ENCODE measurements at places on chromosomes 16 and 17. TPM values are rescaled to one million over a fixed set of nuclear protein-coding genes. Genes with fewer than 3 reads are reported as not detected.

CXCL16 gene
- 11.2 TPM for total RNA-seq

AXIN2 gene
- 5.1 TPM for total RNA-seq

PABPN1L gene
- not detected for total RNA-seq

STH gene
- not detected for total RNA-seq

TEX19 gene
- under 0.01 TPM for total RNA-seq

ALOX15 gene
- total RNA-seq = not detected

G6PC1 gene
- not detected for total RNA-seq

TPSG1 gene
- not detected for total RNA-seq

MRM1 gene
- 2.7 TPM for total RNA-seq

NT5M gene
- 1.2 TPM for total RNA-seq

NOG gene
- 1.2 TPM for total RNA-seq

GFAP gene
- total RNA-seq = under 0.01 TPM

RRAD gene
- total RNA-seq = 3.2 TPM

DNA sequence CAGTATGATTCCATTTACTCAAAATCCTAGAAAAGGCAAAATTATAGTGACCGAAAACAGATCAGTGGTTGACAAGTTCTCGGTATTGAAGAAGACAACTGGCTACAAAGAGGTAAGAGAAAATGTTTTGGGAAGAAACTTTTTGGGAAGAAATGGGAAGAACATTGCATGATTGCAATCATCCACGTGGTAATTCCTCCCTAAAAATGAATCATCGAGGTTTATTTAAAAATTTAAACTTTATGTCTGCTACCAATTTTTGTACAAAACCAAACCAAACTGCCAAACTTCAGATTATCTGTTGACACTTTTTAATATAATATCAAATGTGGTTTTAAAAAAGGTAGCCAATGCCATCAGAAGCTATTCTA, 8.1 kb downstream of the SMURF2 start:
- DNase-seq = no peak

- DNase-seq = no peak
Measured at GRCh38 chr17:1803280-1803679, 26.4 kb downstream of the SMYD4 start.

- DNase-seq = peak; percentile 97
Measured at GRCh38 chr17:42182927-42183734, 2.1 kb downstream of the HCRT start.

DNA sequence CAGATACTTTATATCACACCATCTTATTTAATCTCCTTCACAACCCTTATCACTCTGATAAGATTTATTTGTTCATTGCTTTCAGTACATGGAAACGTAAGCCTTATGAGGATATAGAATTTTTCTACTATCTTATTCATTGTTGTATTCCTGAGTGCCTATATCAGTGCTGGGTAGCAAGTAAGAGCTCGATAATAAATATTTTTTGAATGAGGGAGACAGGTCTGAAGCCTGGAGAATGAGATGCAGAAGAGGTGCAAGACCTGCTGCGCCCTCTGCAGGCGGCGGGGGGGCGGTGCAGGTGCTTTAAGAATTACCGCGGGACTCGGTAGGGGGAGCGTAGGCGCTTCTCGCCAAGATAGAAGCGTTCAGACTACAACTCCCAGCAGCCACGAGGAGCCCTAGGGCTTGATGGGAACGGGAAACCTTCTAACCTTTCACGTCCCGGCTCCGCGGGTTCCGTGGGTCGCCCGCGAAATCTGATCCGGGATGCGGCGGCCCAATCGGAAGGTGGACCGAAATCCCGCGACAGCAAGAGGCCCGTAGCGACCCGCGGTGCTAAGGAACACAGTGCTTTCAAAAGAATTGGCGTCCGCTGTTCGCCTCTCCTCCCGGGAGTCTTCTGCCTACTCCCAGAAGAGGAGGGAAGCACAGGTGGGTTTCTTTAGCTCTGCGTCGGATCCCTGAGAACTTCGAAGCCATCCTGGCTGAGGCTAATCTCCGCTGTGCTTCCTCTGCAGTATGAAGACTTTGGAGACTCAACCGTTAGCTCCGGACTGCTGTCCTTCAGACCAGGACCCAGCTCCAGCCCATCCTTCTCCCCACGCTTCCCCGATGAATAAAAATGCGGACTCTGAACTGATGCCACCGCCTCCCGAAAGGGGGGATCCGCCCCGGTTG, at the start of gene WRAP53:
Gene WRAP53, plus strand, starts transcription at position 570 of the 900 bp plus-strand sequence. Its CDS starts 172 bp downstream, at position 742.
- peak; percentile 97 for DNase-seq

GRCh38 chr17:83053739-83054451, 25.5 kb upstream of the METRNL start:
- peak; percentile 51 for DNase-seq

- no peak for DNase-seq
Measured at GRCh38 chr17:9268546-9268945, 247.2 kb downstream of the NTN1 start.

- peak; percentile 83 for DNase-seq
Measured at GRCh38 chr17:20063665-20064648, 54.8 kb downstream of the SPECC1 start.

DNA sequence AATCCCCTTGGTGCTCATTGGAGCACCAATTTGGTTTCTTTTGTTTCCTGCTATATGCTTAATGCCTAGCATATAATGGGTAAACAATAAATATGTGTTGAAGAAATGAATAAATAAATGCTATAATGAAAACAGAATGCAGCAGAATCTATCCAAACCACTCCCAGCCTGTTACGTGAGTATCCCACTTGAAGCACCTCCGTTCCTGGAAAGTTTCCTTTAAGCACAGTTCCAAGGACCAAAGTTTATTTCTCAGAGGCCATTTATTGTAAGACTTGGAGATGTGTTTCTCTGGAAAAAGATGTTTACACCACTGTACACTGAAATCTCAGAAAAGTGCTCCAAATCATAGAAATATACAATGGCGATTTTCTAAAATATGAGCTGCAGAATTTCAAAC, 187.0 kb downstream of the SOX9 start:
- DNase-seq = no peak

- peak; percentile 86 for DNase-seq
Measured at GRCh38 chr16:81004646-81005353, 1.9 kb downstream of the CMC2 start.

DNA sequence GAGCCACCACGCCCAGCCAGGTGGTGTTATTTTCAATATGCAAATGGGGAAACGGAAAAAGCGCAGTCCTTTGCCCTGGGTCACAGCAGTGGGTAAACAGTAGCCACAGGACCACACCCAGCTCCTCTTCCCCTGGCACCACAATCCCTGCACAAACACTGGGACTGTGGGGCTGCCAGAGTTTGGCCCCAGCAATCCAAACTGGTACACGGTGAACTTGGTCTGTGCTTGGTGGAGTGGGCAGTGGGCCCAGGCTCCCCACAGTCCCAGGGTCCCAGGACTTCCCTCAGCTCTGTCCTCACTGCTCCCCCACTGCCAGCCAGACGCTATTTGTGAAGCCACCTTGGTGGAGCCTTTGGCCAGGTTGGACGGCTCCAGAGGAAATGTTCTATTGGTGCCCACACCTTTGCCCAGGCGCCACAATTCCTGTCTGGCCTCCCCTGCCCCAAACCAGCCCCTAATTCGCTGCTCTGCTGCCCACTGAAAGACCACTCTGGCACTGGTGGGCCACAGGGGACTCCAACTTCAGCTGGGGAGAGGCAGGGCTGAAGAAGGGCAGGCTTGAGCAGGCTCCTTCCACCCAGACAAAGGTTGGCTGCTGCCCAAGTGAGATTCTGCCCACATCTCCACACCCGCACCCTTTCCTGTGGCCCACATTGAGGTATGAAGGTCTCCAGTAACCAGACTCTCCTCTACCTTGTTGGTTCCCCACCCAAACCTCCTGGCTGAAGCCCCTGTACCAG, 2.1 kb downstream of the CHAD start:
- peak; percentile 90 for DNase-seq

DNA sequence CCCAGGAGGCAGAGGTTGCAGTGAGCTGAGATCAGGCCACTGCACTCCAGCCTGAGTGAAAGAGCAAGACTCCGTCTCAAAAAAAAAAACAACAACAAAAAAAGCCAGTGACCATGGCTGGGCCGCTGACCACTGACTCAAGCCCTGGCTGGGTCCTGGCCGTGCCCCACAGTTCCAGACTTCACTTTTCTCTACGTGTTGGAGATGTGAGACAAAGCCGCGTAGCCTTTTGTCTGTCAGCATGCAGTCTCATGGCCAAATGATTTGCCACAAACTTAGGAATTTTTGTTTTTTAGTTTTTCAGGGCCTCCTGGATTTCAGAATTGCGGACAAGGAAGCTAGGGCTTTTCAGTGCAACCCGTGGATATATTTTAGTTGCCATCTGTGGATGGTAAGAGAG, 89.3 kb upstream of the CIBAR2 start:
- peak; percentile 27 for DNase-seq

DNA sequence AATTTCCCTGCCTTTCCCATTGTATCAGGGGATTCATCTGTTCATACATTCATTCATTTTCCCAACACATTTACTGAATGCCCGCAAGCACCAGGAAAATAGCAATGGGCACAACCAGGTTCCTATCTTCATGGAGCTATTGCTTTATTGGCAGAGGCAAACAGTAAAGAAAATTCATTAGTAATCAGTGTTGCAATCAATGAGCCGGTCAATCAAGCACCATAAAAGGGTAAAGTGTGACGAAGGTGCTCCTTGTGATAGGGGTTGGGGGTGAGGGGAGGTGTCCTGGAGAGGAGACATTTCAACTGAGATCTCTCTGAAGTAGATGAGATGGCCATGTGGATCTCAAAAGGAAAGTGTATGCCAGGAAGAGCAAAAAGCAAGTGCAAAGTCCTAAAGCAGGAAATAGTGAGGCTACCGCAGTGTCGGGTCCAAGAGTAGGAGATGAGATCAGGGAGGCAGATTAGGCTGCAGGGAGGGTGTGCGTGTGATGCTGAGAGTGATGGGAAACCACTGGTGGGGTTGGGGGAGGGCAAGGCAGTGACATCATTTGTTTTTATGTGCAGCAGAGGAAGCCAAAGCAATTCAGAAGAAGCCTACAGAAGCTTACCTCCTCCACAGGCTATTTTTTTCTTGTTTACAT, 28.4 kb downstream of the CDH13 start:
- peak; percentile 84 for DNase-seq

DNA sequence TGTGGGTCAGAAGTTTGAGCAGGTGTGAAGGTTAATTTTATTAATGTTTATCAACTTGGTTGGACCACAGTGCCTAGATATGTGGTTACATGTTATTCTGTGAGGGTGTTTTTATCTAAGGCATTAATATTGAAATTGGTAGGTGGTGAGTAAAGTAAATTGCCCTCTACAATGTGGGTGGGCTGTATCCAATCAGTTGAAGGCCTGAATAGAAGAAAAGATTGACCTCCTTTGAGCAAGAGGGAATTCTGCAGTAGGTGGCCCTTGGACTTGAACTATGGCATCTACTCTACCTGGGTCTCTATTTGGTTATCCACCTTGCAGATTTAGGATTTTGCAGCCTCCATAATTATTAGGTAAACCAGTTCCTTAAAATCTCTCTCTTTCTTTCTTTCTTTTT, 356.8 kb upstream of the EEF2KMT start:
- no peak for DNase-seq

DNA sequence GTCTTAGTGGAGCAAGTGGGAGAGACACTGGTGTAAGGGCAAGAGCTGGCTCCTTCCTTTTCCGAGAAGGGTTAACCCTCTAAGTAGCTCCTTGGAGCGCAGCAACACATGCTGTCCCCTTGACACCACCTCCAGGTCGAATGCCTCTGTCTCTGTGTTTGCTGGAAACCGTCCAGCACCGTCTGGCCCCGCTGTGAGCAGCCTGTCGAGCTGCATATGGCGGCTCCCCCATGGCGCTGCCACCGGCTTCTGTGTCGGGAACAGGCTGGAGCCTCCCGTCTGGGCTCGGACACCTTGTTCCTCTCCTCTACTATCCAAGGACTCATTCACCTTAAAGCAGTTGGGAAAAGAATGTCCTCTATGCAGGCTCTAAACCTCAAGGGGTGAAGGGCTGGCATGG, 28.9 kb upstream of the WSCD1 start:
- no peak for DNase-seq

GRCh38 chr16:8869212-8869987, 594 bp upstream of the CARHSP1 start:
- peak; percentile 42 for DNase-seq

GRCh38 chr16:80710918-80711317, 93.5 kb downstream of the CDYL2 start:
- no peak for DNase-seq

- DNase-seq = peak; percentile 91
Measured at GRCh38 chr16:3030222-3031212, 6.2 kb downstream of the BICDL2 start.

- no peak for DNase-seq
Measured at GRCh38 chr17:37100231-37100630, 151.5 kb downstream of the AATF start.

DNA sequence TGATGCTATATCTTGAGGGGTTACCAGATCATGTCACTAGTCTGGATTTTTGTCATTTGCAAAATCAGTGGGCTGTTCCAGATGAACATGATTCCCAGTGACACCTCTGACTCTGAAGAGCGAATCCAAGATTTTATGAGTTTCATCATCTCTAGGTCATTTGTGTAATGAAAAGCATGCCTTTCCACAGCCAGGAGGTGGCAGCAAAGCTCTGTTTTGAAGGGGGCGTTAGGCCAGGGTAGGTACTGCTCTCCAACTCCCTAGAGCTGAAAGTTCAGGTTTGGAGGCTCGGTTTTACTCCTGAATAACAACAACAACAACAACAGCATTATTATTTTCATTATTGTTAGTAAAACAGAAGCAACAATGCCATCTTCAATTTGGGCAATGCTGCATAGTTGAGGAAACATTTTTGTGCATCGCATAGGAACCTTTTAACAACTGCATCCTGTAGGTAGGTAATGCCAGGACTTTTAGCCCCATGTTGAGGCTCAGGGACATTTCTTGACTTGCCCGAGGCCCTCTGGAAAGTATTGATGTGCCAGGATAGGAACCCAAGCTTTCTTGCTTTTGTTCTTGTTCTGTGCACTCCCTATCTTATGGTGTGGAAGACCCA, 77.0 kb downstream of the MYH13 start:
- DNase-seq = no peak

DNA sequence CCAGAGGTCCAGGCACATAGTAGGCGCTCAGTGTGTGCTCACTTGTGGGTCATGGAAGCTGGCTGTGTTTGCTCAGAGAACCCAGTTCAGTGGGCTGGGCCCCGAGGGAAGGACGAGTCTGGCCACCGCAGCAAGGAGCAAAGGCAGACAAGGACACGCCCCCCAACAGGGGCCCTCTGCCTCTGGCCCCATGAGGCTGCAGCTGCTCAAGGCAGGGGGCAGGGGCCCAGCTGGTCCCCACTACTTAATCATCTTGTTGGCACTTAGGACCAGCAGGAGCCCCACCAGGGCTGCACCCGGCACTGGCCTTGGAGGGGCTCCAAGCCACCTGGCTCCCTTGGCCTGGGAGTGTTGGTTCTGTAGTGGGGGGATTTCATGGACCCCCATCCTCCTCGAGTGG, 16.1 kb downstream of the KCNJ12 start:
- DNase-seq = no peak

- DNase-seq = peak; percentile 52
Measured at GRCh38 chr16:27483088-27483437, 66.7 kb downstream of the GTF3C1 start.

DNA sequence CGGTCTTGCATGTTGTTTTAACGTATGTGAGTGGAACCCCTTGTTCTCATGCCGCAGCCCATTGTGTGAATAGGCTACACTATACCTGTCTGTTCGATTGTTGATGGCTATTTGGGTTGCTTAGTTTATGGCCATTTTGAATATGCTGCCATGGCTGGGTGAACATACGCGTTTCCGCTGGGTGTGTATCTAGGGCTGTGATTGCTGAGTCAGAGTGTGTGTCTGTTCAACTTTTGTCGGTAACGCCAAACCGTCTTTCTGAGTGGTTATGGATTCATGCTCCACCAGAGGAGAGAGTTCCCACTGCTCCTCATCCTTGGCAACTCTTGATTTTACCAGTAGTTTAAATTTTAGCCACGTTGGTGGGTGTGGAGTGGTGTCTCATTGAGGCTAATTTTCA, 77.0 kb downstream of the METRNL start:
- no peak for DNase-seq

Data from osteoblast (primary cell).